ENCODE measurements at places on chromosomes 11 and 22. TPM values are rescaled to one million over a fixed set of nuclear protein-coding genes. Genes with fewer than 3 reads are reported as not detected.

Gene MYRF
- total RNA-seq, result 0.18 TPM

GRCh38 chr11:93560199-93560932, 17.2 kb upstream of the SMCO4 start:
- no peak for DNase-seq

DNA sequence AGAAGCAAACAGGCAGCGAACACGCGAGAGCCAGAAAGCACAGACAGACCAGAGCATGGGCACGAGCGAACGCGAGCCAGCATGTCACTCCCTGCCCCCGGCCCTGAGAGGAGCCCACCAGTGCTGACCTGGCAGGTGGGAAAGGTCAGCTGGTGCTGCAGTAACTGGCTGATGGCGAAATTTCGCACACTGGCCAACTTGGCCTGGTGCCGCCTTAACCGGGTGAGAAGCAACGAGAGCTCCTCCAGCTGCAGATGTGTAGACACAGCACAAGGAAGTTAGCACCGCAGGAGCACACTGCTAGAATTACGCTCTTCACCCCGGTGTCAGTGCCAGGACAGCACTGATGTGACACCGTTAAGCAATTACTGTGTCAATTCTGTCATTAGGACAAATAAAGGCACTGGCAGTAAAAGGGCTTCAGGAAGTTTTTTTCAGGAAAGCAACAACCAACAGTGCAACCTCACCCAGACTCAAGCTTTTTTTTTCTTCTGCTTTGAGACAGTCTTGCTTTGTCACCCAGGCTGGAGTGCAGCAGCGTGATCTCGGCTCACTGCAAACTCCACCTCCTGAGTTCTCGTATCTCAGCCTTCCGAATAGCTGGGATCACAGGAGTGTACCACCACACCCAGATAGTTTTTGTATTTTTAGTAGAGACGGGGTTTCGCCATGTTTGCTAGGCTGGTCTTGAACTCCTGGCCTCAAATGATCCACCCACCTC, 76.8 kb downstream of the C11orf58 start:
- DNase-seq, result peak; percentile 24

GRCh38 chr22:24486501-24486921, 8.6 kb upstream of the UPB1 start:
- peak; percentile 93 for DNase-seq

GRCh38 chr11:18100926-18101656, 4.8 kb downstream of the SAAL1 start:
- no peak for DNase-seq

DNA sequence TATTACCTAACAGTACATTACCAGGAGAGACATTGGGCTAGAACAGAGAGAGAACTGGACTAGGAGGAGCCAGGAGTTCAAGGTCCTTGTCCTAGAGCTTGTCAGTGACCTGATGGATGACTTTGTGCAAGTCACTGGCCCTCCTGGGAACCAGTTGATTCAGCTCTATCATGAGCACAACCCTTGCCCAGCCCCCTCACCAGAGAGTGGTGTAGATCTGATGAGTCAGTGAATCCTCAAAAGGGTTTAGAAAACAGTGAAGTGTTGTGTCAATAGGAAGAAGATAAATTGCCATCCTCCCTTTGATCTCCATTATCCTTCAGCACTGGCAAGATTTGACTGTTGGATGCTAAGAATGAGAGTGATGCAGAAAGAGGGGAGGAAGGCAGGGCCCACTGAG, 24.3 kb downstream of the NEU3 start:
- DNase-seq, result no peak

Gene ALX4
- not detected for total RNA-seq

Gene BTG4
- not detected for total RNA-seq

GRCh38 chr22:39174498-39175352, 22.2 kb upstream of the CBX7 start:
- DNase-seq, result peak; percentile 69

DNA sequence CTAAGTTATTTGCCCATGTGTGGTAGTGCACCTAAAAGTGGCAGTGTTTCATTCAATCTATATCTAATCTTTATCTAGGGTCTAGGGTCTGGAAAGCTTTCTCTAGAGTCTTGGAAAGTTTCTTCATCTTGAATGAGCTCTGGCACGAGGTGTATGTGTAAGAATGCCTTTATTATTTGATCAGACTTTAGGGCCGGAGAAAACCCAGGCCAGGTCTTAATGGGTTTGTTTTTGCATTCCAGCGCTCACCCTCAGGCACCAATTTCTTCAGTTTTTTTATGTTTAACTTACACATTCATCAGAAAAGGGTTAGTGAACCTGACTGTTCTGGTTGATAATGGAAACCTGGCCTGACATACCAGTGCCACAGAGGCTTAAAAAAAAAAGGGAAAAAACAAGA, 68.3 kb upstream of the SLN start:
- peak; percentile 24 for DNase-seq

DNA sequence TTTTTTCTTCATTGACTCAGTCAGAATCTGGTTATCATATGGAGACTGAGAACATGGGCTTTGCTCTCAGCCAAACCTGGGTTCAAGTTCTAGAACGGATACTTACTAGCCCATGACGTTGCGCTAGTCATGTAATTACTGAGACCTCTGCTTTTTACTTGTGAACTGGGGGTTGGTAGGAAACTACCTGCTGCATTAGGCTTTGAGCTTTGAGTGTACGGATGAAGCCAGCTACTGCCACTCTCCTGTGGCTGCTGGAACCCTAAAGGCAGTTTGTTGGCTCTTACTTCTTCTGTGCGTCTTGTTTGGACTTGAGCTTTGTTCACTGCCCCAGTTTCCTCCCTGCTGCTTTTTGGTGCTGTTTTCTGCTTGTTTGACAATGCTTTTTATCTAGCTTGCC, 18.1 kb downstream of the PPP6R2 start:
- DNase-seq, result no peak
